ENCODE measurements at places on chromosomes 2 and 18.

- no peak for DNase-seq
Measured at GRCh38 chr18:37567061-37567993, 1.7 kb upstream of the CELF4 start.

GRCh38 chr2:206603243-206603642, 39.0 kb upstream of the FAM237A start:
- no peak for DNase-seq

GRCh38 chr18:77262643-77263465, 13.2 kb downstream of the GALR1 start:
- DNase-seq = no peak

- DNase-seq = no peak
Measured at GRCh38 chr2:134245340-134245984, 8.4 kb upstream of the MGAT5 start.

DNA sequence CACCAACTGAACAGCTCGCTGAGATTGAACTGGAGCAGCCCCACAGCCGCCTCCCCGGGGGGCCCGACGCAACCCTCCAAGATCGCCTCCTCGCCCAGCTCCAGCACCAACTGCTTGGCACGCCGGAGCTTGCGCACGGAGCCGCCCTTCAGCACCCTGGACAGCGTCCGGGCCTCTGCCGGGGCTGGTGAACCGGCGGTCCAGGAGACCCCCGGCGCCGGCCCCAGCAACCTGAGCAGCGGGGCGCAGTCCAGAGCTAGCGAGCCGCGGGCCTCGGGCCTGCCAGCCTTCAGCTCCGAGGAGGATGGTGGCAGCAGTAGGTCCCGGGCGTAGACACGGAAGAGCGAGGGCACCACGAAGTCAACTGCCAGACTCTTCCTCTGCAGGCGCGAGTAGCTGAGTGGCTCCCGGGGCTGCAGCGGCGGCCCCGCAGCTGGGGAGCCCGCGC, 1.2 kb downstream of the ALK start:
- DNase-seq = peak; percentile 64

- DNase-seq = no peak
Measured at GRCh38 chr2:16747689-16748088, 82.1 kb upstream of the CYRIA start.

DNA sequence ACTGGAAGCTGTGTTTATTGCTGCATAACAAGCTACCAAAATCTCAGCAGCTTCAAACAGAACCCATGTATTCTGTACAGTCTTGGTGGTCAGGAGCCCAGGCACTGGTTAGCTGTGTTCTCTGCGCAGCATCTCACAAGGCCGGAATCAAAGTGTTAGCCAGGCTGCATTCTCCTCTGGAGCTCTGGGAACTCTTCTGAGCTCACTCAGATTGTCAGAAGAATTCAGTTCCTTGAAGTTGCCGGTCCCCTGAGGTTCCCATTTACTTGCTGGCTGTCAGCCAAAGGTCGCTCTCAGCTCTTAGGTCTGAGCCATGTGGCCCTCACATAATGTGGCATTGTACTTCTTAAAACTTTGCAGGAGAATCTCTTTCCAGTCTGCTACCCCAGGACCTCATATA, 123.6 kb upstream of the SMIM21 start:
- no peak for DNase-seq

- no peak for DNase-seq
Measured at GRCh38 chr2:236217926-236218325, 46.3 kb downstream of the ASB18 start.

- DNase-seq = no peak
Measured at GRCh38 chr2:120606931-120607330, 128.7 kb upstream of the GLI2 start.

GRCh38 chr18:49226243-49227000, 234.0 kb downstream of the DYM start:
- no peak for DNase-seq

DNA sequence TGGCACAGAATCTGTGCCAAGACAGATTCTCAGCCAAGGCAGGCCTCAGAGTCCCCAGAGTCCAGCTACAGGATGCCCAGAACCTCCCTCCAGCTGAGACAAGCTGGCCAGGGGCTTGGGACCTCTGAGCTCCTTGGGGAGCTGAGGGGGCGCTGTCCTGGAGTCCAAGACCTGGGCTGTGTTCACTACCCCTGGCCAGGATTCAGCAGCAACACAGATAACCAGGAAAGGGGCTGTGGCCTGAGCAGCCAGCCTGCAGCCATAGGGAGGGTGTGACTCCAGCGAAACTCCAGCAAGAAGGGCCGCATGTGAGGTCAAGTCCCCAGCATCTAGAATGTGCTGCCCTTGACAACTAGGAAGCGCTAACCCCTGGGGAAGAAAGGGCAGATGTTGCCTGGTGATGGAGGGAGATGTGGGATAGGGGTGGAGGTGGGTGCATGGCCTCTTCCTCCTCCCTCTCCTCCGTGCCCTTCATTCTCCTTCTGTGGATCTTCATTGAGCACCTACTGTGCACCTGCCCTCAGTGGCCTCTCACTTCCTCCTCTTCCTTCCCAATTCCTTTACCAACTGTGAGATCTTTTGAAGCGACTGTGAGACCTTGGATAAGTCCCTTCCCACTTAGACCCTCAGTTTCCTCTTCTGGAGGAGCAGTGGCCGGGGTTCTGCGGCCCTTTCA, 7.7 kb upstream of the ARID5A start:
- no peak for DNase-seq

- no peak for DNase-seq
Measured at GRCh38 chr2:168192839-168193616, 54.4 kb downstream of the STK39 start.

DNA sequence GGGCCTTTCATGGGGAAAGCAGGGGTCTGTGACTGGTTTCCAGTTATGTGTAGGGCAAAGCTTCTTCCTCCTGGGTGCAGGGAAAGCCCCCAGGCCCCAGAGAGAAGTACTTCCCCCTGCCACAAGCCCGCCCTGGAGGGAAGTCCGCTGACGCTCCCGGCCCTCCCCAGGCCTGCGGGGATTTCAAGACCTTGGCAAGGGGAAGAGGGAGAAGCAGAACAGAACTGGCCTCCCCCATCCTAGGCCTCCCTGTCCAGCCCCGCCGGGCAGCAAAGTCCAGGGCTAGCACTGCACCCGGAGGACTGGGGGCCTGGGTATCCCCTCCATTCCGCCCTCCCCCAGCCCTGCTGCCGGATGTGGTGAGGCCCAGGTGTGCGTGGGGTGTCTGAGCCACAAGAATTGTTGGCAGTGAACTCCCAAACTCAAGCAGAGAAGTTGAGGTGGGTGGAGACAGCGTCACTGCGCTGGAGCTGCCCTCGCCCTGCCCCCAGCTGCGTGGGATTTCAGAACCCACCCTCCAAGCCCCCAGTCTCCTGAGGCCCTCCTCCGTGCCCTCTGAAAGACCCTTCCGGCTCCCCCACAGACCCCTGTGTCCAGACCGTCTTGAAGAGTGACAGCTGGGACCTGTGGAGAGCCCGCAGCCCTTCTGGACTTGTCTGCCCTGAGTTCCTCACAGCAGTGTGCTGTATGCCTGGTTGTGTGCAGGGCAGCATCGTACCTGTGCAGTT, 1.1 kb upstream of the DUSP2 start:
- no peak for DNase-seq

DNA sequence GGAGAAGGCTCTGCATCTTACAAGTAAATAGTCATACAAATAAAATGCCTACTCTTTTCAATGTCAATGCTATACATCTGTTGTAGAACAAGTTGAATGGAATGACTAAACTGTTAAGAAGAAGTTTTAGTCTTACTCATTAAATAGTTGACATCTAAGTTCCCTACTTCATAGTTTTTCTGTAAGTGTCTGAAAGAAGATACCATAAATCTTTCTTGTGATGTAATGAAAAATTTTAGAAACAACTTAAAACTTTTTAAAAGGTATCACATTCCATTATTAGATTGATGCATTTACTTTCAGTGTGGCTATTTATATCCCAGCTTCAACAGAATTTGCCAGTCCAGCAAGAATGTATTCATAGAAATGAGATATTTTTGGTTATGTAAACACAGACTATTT, 185.2 kb upstream of the EPC2 start:
- DNase-seq = no peak

Data from AG08396 (cell line).